Effector memory CD8-positive, alpha-beta T cell (primary cell): ENCODE measurements at places on chromosomes 4 and X.

DNA sequence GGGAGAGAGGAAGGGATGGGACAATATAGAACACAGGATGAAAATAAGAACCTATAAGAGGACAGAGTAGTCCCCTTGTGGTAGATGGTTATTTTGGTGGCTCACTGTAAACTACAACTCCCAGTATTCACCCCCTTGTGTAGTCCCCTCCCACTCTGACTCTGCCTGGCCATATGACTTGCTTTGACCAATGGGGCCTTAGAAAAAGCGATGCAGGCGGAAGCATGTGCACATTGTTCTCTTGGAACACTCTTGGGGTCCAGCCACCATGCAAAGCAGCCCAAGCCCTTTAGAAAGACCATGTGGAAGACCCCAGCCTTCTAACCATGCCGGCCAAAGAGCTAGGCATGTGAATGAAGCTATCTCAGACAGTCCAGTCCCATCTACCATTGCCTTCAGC is 415.0 kb downstream of the BCOR start:
- DNase-seq: no peak

- DNase-seq: no peak
Measured at GRCh38 chr4:149980121-149980682, 98.0 kb upstream of the DCLK2 start.

DNA sequence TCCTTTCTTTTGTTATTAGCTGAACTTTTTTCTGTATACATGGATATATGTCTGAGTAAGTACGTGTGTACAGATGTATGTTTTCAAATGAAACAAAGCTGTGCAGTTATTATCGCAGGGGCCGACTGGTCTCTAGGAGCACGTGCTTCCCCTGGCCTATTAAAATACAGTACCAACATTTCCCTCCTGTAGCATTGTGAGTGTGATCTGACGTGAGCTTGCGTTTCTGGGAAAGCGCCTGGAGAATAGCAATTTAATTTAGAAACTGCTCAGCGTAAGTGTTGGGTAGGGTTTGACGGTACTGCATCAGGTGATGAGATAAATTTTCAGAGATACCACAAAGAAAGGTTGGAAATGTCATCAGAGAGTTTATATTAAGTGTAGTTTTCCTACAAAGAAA is 173.3 kb downstream of the FBXO8 start:
- no peak for DNase-seq

DNA sequence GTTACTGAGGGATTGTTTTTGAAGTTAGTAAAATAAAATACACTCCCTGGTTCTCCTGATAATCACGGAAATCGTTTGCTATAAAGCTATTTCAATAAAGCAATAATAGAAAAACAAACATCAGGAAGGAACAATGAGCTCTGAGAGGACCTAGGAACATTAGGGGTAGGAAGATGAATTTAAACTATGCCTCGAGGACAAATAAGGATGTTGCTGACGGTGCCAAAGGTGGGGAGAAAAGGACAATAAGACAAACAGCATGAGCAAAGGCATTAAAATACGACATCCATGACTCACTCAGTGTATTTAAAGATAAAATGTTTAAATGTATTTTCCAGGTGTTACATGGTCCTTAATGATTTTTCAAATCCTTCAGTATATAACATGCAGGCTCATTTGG is 110.3 kb downstream of the MTNR1A start:
- DNase-seq: no peak

DNA sequence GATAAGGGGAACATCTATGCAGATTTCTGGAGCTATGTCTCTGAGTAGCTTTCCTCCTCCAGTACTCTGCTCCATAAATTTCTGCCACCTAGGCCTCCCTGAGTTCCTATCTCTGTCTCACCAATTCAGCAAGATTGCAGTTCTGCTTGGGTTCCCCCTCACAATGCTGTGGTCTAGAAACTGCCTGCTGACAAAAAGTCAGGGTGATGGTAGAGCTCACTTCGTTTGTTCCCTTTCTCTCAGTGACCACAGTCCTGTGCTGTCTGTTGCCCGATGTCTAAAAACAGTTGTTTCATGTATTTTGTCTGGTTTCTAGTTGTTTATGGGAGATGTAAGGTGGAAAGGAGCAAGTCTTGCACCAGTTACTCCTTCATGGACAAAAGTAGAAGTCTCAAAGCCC is 41.1 kb downstream of the AMMECR1 start:
- DNase-seq: no peak

DNA sequence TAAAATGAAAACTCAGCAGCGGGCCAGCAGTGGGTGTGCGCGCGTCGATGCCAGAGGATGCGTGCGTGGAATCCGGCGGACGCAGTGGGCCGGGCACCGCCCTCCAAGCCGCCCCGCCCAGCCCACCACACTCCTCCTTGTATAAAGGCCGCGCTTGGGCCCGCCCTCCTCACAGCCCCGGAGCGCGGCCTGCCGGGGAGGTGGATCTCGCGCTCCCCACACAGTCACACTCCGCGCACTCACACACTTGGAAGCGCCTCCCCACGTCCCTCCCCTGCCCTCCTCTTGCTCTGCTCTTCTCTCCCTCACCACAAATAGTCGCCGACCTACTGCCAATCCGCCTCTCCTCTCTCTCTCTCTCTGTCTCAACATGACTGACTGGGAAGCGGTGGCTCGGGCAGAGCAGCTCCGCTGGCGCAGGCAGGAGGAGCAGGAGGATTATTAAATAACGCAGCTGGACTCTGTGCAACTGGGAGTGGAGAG is at the start of gene CCSER1:
Gene CCSER1, plus strand, starts transcription at position 172 of the 483 bp plus-strand sequence.
- DNase-seq: no peak

GRCh38 chrX:134570899-134571298 is 87.4 kb downstream of the PLAC1 start:
- DNase-seq: no peak

DNA sequence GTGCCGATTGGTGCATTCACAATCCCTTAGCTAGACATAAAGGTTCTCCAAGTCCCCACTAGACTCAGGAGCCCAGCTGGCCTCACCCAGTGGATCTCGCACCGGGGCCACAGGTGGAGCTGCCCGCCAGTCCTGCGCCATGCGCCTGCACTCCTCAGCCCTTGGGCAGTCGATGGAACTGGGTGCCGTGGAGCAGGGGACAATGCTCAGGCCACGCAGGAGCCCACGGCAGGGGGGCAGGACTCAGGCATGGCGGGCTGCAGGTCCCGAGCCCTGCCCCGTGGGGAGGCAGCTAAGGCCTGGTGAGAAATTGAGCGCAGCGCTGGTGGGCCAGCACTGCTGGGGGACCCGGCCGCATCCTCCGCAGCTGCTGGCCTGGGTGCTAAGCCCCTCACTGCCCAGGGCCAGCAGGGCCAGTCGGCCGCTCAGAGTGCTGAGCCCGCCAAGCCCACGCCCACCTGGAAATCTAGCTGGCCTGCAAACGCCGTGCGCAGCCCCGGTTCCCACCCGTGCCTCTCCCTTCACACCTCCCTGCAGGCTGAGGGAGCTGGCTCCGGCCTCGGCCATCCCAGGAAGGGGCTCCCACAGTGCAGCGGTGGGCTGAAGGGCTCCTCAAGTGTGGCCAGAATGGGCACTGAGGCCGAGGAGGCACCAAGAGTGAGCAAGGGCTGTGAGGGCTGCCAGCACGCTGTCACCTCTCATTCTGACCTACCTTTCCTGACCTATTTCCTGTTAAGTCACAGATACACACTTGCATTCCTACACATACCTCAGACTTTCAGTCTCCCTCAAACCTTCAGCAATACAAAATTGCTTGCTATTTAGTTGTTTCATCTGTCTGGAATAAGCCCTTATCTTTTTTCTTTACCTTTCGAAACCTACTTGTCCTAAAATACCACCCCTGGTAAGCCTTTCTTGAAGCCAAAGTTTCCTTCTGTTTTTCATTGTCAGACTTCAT is 20.7 kb downstream of the UBE2K start:
- DNase-seq: no peak
